Body of pancreas (tissue), 4 donors: ENCODE measurements at places on chromosomes 3 and 15.
A peak's percentile ranks its signal among the peaks of the same experiment; 100 is the strongest.

- DNase-seq, result no peak
These were observed 543.1 kb upstream of the NECTIN3 start for GRCh38 chr3:110528305-110529121.

DNA sequence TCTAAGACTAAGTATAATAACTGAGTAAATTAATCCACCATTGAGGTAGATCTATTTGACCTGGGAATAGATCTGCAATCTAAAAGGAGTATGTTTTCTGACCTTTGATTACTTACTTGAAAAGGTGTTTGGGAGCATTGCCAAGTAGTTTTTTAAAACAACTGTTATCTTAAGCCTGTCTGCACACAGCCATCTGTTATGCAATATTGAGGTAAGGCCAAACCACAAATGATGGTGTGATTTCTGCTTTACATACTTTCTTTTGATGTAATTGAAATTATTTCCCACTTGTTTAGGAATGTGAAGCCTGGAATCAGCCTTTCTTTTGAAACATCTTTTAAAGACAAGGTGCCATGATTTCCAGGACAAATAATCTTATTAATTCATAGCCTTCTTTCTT is 274.0 kb downstream of the BBX start:
- peak; percentile 9 for DNase-seq

- DNase-seq, result no peak
These were observed 71.9 kb downstream of the CSNK1G1 start for GRCh38 chr15:64284042-64284441.

- no peak for DNase-seq
These were observed 457.5 kb upstream of the ALCAM start for GRCh38 chr3:104909198-104909597.

- DNase-seq, result no peak
These were observed 37.9 kb downstream of the RAB6B start for GRCh38 chr3:133857767-133858166.

- DNase-seq, result no peak
These were observed 14.7 kb downstream of the TM4SF4 start for GRCh38 chr3:149489060-149489690.

- no peak for DNase-seq
These were observed 69.9 kb downstream of the LDHAL6B start for GRCh38 chr15:59276225-59277178.

- DNase-seq, result no peak
These were observed 891 bp upstream of the NR1D2 start for GRCh38 chr3:23944007-23944783.

- DNase-seq, result no peak
These were observed 248.3 kb downstream of the ADAMTS17 start for GRCh38 chr15:100093211-100094126.

- DNase-seq, result no peak
These were observed 175.1 kb upstream of the ATP11B start for GRCh38 chr3:182618085-182618732.

DNA sequence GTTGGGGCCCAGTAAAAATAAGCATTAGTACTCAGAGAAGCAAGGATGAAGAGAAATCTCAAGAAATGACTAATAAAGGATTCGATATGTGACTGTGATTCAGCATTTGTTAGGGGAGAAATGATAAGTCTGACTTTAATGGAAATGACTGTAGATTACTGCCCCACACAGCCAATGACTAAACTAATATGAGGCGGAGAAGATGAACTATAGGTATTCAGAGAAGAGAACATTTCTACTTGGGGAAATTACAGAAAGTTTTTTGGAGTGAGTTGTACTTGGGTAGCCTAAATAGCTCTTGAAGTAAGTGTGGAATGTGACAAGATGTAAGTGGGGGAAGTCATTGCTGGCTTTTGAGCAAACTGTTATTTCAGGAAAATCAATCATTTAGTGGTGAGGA is 380.0 kb downstream of the PDCD6IP start:
- DNase-seq, result no peak

DNA sequence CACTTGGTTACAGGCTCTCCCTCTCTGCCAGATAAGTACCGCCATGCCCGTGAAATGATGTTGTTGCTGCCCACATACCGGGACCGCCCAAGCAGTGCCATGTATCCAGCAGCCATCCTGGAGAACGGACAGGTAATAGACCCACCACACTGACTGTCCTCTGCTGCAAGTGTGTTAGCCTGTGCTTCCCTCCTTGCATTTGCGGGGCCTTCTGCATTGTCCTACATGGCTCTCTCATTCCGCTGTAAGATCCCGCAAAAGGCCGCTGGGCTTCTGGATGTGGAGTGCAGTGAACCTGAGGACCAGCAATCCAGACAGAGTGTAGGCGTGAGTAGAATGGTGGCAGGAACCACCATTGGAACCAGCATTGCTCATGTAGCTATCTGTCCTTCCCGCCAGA is 10.6 kb upstream of the MANF start:
- DNase-seq, result no peak

DNA sequence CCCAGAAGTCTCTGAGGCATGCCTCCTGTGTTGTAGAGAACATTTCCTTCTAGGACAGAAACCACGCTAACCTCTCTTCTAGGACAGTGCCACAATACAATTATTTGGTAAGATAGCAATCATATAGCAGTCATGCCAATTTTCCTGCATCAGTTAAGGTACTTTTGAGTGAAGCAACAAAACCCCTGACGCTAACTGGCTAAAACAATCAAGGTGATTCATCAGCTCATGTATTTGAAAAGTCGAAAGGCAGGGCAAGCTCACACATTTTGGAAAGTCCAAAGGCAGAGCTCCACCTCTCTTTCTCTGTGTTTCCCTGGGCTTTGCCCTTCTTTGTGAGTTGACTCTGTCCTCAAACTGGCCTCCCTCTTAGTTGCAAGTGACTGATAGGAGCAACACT is 10.1 kb downstream of the TERC start:
- no peak for DNase-seq

DNA sequence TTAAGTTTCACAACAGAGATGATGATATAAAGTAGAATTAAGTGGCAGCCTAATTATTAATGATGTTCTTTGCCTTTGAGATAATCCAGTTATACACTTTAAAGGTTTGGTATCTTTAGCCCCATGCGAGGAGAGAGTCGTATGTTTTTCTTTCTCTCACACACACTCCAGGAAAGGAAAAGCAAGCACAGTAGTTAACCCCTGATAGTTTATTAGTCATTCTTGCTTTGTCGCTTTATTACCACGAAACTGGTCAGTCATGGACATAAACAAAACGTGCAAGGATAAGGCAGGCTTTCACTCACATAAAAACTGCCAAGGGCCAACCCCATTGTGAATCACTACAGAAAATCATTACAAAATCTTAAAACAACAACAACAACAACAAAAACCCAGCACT is 866.9 kb downstream of the FHIT start:
- no peak for DNase-seq

GRCh38 chr3:167716920-167717319 is 17.8 kb downstream of the PDCD10 start:
- peak; percentile 20 for DNase-seq

DNA sequence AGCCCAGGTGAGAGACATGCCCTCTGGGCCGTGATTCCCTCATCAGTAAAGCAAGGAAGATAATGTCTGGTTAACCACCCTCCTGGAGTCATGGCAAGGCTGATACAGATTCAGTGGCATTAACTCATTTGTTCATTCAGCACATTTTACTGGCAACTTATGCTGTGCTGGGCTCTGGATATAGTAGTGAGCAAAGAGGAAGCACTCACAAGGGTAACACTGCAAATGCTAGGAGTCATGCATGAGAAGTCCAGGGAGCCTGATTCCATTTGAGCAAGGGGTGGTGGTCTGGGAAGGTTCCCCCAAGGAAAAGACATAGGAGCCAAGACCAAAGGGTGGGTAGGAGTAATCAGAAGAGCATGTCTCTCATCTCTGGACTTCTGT is 50.2 kb downstream of the SMAD3 start:
- no peak for DNase-seq

- no peak for DNase-seq
These were observed 59.2 kb downstream of the SRGAP3 start for GRCh38 chr3:9190276-9190675.

DNA sequence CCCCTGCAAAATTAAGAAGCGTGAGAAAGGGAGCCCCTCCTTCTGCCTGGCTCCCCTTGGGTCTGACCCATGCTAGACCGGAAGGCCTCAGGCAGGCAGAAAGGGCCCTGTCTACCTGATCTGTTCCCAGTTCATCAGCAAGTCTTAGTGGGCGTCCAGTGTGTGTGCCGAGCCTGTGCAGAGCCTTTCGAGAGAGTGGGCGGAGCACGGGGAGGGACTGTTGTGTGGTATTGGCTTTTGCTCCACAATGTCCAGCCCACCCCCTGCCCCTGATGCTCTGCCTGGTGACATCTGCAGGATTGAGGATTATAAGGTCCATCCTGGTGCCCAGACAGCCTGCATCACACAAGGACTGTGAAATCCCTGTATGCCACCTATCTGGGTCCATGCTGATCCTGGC is 82.9 kb downstream of the CHDH start:
- DNase-seq, result no peak

DNA sequence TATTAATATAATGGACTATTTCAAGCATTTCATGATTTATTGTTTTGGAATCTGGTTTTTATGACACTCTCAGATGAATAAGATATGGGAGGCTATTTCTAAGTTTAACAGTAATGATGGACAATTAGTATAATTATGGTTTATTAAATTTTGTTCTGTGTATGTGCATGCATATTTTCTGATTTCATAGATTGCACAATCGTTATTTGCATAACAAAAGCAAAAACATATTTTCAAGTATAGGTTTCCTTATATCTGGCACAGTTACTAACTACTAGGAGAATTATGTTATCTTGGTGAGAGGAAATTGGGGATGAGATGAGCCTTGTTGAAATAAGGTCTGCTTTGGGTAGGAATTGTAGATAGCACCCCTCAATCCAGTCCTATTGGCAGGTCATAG is 413.1 kb downstream of the MCTP2 start:
- DNase-seq, result no peak

GRCh38 chr15:90036343-90036742 is 35.2 kb downstream of the ZNF710 start:
- no peak for DNase-seq

DNA sequence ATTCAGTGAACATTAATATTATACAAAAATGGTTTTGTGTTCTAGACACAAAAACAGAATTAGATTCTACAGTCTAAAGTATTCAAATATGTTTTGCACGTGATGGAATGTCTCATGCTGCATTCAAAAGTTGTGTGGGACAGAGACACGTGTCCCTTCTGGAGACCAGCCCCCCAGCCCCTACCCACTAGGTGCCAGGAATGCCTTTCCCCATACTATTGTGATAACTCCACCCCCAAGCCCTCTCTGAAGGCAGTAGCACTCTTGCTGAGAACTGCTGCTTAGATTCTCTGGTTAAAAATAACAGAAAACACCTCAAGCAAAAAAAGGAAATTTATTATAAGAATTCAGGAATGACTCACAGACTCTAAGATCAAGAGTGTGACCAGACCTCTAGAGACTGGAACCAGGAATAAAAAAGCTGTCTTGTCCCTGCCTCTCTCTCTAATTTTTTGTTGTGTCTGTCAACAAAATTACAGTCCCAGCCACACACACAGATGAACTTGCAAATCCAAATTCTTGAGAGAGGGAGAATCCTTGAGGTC is 57.7 kb downstream of the PXYLP1 start:
- DNase-seq, result no peak

GRCh38 chr15:91200101-91200754 is 100.2 kb downstream of the SV2B start:
- no peak for DNase-seq

GRCh38 chr3:107979538-107979937 is 111.3 kb downstream of the CD47 start:
- no peak for DNase-seq

- no peak for DNase-seq
These were observed 205.0 kb downstream of the LPP start for GRCh38 chr3:188358787-188359493.

- no peak for DNase-seq
These were observed 106.7 kb downstream of the GABRB3 start for GRCh38 chr15:26665957-26666791.

DNA sequence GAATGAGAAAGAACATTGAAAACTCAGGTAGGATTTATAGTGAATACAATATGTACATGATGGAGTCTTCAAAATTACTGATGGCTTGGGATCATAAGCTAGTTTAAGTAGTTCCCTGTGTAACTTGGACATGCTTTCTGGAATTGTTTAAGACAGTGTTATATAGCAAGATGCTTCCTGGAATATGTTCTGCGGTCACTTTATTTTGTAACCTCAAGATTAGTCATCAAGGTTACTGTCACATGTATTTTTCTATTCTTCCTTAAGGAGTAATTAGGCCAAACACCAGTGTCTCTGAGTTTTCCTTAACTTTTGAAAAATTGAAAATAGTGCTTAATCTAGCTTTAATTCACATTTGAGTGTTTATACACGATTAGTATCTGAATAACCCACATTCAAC is 760.3 kb upstream of the ARRDC4 start:
- no peak for DNase-seq

DNA sequence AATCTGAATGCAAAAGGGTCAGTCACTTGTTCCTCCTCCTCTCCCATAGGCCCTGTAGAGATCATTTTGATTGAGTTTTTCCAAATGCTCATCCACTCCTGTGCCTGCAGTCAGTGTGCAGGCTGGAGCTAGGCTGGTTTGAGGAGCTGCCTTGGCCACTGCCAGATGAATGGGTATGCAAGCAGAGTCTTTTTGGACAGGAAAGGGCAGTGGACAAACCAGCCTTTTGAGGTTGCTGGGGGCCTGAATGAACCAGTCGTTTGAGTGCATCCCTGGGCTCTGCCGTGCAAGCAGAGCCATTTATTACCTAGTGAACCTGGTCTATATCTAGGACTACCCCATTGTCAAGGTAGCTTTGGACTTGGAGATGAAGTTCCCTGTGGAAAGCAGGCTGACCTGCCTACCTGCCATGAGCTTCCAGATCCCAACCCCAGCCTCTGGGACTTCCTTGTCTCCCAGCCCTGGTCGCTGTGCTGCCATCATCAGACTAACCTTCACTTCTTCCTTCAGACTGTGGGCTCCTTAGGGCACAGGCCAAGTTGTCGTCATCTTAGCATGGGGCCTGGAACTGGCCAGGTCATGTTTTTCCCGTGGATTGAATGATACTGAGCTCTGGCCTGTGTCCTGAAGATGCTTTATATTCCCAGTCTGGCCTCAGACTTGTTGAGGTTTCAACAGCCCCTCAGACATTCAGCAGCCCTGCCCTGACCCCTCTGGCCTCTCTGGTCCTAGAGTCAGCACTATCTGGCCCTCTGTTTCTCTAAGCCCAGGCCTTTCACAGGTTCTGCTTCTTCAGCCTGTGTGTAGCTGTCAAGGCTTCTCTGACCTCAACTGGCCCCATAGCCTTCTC is 55.5 kb upstream of the PRR23C start:
- DNase-seq, result no peak
